ENCODE measurements at places on chromosomes 5 and 9.

DNA sequence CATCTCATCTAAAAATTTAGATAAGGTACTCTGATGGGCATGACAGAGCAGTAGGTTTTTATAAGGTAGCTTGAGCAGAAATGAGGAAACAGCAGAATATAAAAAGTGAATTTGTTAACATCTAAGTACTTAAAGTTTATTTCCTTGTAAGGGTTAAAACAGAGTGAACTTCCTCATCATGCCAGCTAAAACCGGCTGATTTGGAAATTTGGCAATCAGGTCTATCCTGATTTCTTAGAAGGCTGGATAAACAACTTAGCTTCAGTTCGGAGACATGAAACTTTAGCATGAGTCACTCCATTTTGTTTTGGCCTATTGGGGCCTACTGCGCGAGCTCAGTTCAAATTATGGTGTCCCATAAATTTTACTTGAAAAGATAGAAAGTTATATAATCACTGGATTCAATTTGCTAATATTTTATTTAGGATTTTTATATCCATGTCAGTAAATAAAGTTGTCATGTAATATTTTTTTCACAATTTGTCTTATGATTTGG is 241.6 kb upstream of the RORB start:
- no peak for DNase-seq

GRCh38 chr5:57102905-57103255 is 71.0 kb upstream of the GPBP1 start:
- no peak for DNase-seq

- DNase-seq, result no peak
Observed at GRCh38 chr9:16191191-16191590, 638.3 kb downstream of the CCDC171 start.

DNA sequence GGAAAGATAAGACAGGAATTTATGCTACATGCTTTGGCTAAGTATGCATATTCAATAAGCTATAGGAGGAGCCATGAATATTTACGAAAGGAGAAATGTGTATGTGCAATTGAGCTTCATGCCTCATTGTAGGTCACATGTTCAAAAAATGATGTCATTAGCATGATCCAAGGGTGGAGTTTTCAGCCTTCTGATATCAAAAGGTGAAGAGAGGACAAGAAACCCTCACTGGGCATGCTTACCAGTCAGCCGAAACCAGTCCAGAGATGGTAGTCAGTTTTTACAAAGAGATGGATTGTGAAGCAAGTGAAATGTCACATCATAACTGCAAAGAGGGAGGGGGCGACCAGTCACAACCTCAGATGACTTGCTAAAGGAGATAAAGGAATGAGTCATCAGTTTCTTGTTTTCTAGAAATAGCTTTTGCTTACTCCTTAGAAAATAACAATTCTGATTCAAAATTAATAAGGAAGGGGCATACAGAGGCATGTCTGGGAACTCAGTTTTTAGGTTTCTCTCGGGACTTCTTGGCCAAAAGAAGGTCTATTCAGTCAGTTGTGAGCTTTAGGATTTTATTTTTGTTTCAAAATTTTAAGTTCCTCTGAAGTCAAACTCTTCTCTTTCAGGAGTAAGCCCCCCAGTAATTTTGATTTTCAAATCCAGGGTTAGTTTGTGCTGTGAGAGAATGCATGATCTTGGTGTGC is 1067.8 kb upstream of the EDIL3 start:
- DNase-seq, result no peak

GRCh38 chr5:23629396-23629795 is 122.0 kb downstream of the PRDM9 start:
- DNase-seq, result no peak

GRCh38 chr5:13606051-13606450 is 338.4 kb downstream of the DNAH5 start:
- no peak for DNase-seq

- no peak for DNase-seq
Observed at GRCh38 chr9:22976454-22976853, 529.8 kb downstream of the DMRTA1 start.

DNA sequence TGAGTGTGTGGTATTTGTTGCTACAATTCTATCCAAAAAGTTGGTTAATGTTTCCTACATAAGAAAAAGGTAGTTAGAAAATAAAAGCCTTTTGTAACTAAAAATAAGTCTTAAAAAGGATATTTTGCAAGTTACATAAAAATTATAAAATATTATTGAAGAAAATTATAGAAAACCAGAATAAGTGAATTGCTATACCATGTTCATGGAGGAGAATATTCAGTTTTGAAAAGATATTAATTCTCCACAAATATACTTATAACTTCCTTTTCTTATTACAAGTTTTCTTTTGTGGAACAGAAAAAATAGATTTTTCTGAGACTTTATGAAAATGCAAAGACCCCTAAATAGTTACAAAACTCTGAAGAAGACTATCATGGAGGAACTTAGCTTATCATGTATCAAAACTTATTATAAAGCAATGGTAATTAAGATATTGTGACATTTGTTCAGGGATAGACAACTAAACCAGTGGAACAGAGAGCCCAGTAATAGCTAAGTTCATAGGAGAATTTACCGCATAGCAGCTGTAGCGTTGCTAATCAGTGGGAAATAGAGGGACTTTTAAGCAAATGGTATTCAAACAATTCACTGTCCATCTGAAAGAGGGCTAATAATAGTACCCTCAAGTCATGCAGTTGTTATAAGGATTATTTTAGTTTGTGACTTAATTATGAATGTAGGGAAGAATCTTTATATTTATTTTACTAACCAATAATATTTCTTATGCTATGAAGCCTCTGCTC is 515.2 kb upstream of the ZNF608 start:
- DNase-seq, result no peak

- DNase-seq, result no peak
Observed at GRCh38 chr9:130122456-130122855, 49.7 kb upstream of the NCS1 start.

DNA sequence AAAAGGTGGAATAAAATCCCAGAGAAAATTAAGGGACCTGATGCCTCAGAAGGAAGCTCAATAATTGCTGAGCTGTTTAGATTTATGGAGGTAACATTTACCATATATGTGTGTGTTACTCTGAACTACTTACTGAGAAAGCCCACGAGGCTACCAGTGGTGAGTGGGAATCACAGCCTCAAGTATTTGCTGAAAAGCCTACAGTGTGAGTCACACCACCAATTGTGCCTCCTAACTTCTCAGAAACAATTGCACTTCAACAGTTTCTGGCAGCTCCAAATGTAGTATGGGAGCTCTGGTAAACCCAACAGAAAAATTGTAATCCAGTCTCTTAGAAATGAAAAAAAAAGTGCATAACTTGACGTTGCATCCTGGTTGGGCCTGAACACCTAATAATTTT is 551.6 kb downstream of the PRDM9 start:
- no peak for DNase-seq

GRCh38 chr9:125989090-125989501 is 241.9 kb downstream of the PBX3 start:
- no peak for DNase-seq

DNA sequence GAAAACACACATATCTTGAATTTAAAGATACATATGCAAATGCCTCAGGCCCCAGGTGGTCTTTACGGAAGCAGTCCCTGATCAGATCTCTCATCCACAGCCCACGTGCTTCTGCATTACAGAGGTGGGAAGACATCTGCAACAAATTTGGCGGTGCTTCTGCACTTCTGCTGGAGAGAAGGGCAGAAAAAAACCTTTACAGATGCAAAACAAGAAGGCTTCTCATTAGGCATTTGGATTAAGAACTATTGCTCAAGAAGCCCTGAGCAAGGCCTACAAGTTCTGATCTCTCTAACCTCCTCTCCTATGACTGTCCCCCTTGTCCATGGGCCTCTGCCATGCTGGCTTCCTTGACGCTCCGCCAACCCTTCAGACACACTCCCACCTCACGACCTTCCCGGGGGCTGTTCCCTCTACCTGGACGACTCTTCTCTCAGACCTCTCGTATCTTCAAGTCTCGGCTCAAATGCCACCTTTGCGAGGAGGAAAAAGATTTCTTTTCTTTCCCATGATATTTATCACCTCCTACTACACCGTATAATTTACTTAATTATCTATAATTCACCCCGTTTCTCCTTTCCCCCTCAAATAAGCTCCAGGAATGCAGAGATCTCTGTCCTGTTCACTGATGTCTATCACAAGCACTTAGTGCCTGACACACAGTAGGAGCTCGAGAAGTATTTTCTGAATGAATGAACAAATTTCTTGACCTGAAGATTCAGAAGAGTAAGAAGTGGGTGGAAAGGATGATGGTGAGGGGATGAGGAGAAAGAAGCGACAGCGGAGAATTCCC is 1.1 kb downstream of the MTMR12 start:
- no peak for DNase-seq

DNA sequence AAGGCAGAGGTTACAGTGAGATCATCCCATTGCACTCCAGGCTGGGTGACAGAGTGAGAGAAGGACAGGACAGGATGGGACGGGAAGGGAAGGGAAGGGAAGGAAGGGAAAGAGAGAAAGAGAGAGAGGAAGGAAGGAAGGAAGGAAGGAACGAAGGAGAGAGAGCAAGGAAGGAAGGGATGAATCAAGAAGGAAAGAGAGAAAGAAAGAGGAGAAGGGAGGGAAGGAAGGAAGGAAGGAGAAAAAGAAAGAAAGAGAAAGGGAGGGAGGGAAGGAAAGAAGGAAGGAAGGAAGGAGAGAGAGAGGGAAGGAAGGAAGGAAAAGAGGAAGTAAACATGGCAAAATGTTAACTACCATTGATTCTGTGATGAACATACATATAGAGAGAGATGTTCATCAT is 28.8 kb downstream of the SGTB start:
- DNase-seq, result no peak

DNA sequence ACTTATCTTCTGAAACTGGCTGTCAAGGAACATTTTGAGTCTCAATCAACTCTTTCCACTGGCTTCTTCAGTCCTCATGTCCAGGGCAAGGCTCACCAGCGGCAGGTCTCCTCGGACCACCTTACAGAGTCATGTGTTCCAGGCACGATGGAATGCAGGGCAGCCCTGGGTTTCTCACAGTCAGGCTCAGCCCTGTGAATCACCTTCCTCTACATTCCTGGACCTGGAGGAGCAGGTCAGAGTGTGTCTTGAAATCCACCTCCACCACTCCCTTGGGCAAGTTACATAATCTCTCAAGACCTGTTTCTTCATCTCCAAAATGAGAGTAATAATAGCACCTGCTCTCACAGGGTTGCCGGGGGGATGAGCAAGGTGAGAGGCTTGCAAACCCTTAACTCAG is 16.0 kb downstream of the ENC1 start:
- no peak for DNase-seq

DNA sequence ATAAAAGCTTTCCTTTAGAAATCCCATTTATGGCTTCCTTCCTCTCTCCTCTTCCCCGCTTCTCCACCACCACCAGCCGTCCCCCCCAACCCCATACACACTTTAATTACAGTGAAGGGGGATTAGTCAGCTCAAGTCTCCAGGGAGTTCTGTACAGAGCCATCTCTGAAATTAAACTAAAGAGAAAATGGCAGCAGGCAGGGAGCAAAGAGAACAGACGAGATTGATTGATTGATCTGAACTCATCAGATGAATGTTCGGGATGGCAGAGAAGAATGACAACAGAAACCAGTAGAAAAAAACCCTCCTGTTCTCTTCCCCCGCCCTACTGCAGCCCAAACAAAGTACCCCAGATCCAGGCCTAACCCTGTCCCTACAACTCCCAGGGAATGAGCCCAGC is 241.7 kb upstream of the PANK3 start:
- no peak for DNase-seq

Data from stimulated activated CD4-positive, alpha-beta T cell treated with anti-CD3 and anti-CD28 coated beads, Interleukin-4, amount 100 ng/mL, for 1 hour (primary cell).